ENCODE measurements at places on chromosomes 4 and X. TPM values are rescaled to one million over a fixed set of nuclear protein-coding genes. Genes with fewer than 3 reads are reported as not detected.

The CYLC1 gene
- not detected for total RNA-seq

DNA sequence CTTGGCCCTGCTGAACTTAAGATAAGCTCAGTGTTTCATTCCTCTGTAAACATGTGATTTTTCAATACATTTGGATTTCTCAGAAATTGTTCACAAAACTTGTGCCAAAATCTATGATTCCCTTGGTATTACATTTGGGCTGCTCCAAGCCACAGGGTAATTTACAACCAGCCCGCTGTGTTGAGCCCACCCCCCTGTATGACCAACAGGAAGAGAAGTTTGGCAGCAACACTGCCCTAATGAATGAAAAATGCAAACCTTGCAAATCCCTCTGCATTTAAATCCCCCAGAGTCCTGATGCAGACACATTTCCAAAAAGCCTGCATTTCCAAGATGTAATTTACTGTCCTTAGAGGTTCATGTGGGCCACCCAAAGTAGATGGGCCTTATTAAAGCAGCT lies 34.1 kb upstream of the GAB1 start:
- no peak overlapping the region for H3K4me3 ChIP-seq
- no peaks in the 10 kb centered on the region for H3K27me3 ChIP-seq
- no peaks in the 10 kb centered on the region for H3K4me1 ChIP-seq
- no peak overlapping the region for H3K27ac ChIP-seq
- DNase-seq: no peak

The FAM9C gene
- not detected for total RNA-seq

DNA sequence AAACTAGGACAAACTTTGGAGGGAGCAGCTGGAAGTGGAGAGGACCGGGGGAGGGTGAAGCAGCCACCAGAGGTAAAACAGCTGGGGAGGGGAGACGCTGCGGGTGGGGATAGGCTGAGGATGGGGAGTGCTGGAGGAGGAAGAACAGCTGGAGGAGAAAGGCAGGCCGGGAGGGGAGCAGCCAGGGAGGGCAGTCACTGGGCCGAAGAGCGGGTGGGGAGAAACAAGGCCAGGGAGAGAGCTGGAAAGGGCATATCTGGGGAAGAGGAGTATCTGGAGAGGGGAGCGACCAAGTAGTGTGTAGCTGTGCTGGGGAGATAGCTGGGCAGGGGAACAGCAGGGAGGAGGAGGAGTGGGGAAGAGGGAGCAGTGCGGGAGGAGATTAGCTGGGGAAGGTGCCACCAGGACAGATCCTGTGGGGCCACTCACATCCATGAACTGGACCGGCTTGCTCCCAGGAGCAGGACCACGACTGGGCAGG lies 2.7 kb downstream of the SLC38A5 start:
- no peak for DNase-seq
- no peak overlapping the region for H3K4me3 ChIP-seq
- H3K27ac ChIP-seq: no peak overlapping the region
- H3K27me3 ChIP-seq: peaks cover 30% of the 10 kb centered on the region
- no peaks in the 10 kb centered on the region for H3K36me3 ChIP-seq
- peaks cover 6% of the 10 kb centered on the region for H3K4me1 ChIP-seq

DNA sequence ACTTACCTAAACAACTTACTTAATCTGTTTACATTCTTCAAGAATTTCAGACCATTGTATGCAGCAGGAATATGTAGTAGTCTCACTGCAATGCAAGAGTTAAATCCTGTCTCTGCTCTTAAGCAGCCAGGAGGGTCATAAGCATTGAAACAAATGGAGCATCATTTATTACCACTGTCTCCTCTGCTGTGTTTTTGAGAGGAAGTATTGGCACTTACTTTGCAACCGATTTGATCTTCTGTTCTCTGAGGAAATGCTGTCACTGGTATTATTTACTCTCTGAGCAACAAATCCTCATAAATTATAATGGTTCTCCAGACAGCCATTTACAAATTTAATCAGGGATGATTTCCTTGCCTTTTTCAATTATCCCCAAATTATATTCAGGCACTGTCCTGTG lies 1367.1 kb downstream of the STIM2 start:
- no peaks in the 10 kb centered on the region for H3K27me3 ChIP-seq
- H3K36me3 ChIP-seq: no peaks in the 10 kb centered on the region
- H3K4me3 ChIP-seq: no peak overlapping the region
- H3K27ac ChIP-seq: no peak overlapping the region
- DNase-seq: no peak

GRCh38 chr4:172344308-172344938 lies 531.2 kb downstream of the GALNTL6 start:
- H3K4me3 ChIP-seq: no peak overlapping the region
- DNase-seq: no peak
- H3K27me3 ChIP-seq: no peaks in the 10 kb centered on the region
- H3K27ac ChIP-seq: no peak overlapping the region

The PNMA5 gene
- total RNA-seq: not detected

DNA sequence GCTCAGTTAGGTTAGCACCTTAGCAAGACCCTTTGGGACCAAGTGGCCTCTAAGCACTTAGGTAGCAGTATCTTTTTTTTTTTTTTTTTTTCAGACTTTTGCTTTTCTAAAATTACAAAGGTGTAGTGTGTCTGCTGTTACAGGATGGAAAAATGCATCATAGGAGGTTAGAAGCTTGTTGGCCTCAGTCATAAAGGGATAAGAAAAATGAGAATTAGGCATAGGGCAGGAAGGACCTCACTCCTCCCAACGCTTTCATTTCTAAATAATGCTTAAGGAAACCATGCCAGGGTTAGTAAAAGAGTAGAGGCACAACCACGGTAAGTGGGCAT lies 148.4 kb upstream of the PLAC1 start:
- peak overlapping the region; percentile 81 for H3K4me3 ChIP-seq
- peaks cover 1% of the 10 kb centered on the region for H3K36me3 ChIP-seq
- DNase-seq: no peak

GRCh38 chr4:152115794-152116193 lies 355.0 kb upstream of the GATB start:
- DNase-seq: no peak
- H3K36me3 ChIP-seq: no peaks in the 10 kb centered on the region
- H3K4me1 ChIP-seq: no peaks in the 10 kb centered on the region

The APLN gene
- total RNA-seq: 0.14 TPM

- no peaks in the 10 kb centered on the region for H3K36me3 ChIP-seq
- H3K27ac ChIP-seq: no peak overlapping the region
- H3K4me1 ChIP-seq: no peaks in the 10 kb centered on the region
- no peak overlapping the region for H3K4me3 ChIP-seq
- DNase-seq: no peak
Observed at GRCh38 chrX:68193234-68193633, 240.1 kb downstream of the OPHN1 start.

GRCh38 chrX:6678313-6678712 lies 143.4 kb upstream of the VCX3A start:
- DNase-seq: no peak
- H3K4me3 ChIP-seq: no peak overlapping the region
- no peak overlapping the region for H3K27ac ChIP-seq
- H3K4me1 ChIP-seq: peaks cover 16% of the 10 kb centered on the region

GRCh38 chr4:25861951-25862410 lies 807 bp downstream of the SEL1L3 start:
- H3K4me1 ChIP-seq: peaks cover 22% of the 10 kb centered on the region
- H3K27ac ChIP-seq: peak overlapping the region; percentile 94
- no peak for DNase-seq
- peaks cover 2% of the 10 kb centered on the region for H3K36me3 ChIP-seq
- H3K27me3 ChIP-seq: peaks cover 14% of the 10 kb centered on the region

- DNase-seq: no peak
- no peaks in the 10 kb centered on the region for H3K36me3 ChIP-seq
- H3K27ac ChIP-seq: no peak overlapping the region
- H3K4me3 ChIP-seq: no peak overlapping the region
- H3K27me3 ChIP-seq: peaks cover 2% of the 10 kb centered on the region
- H3K4me1 ChIP-seq: no peaks in the 10 kb centered on the region
Observed at GRCh38 chr4:1500966-1501753, 94.9 kb upstream of the NKX1-1 start.

DNA sequence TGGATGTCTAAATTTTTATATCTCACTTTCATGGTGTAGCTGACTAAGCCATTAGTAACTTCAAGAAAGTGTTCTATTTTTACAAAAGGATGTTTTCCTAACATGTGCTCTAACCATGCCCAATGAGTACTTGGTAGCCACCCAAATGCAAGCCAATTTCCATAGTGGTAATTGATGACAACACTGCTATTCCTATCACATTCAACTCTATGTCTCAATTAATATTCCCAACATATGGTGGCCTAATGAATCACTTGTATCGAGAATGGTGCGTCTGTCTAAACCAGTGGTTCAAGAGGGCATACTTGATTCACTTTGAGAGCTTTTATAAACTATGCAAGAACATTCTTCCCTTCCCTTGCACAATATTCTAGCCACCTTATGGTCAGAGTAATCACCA lies 112.9 kb upstream of the GPRIN3 start:
- H3K36me3 ChIP-seq: no peaks in the 10 kb centered on the region
- H3K27me3 ChIP-seq: no peaks in the 10 kb centered on the region
- no peaks in the 10 kb centered on the region for H3K4me1 ChIP-seq

DNA sequence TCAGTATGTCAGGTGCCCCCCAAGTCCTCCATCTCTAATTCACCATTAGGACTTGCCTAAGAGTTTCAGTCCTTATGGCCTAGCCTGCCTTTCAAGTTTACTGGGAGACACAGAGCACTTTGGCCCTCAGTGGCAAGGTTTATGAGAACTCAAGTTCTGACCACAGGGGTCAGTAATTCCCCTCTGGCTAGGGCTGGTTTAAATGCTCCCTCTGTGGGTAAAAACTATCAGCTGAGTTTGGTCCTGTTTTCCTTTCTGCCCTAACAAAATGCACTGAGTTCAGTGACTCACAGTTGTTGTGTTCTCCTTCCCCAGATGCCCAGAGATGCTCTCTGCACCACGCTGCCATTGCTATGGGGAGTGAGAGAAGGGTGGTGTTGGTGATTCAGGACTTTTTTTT lies 163.2 kb downstream of the RELL1 start:
- H3K4me1 ChIP-seq: peaks cover 1% of the 10 kb centered on the region
- H3K27ac ChIP-seq: no peak overlapping the region
- peaks cover 10% of the 10 kb centered on the region for H3K36me3 ChIP-seq
- H3K27me3 ChIP-seq: no peaks in the 10 kb centered on the region

DNA sequence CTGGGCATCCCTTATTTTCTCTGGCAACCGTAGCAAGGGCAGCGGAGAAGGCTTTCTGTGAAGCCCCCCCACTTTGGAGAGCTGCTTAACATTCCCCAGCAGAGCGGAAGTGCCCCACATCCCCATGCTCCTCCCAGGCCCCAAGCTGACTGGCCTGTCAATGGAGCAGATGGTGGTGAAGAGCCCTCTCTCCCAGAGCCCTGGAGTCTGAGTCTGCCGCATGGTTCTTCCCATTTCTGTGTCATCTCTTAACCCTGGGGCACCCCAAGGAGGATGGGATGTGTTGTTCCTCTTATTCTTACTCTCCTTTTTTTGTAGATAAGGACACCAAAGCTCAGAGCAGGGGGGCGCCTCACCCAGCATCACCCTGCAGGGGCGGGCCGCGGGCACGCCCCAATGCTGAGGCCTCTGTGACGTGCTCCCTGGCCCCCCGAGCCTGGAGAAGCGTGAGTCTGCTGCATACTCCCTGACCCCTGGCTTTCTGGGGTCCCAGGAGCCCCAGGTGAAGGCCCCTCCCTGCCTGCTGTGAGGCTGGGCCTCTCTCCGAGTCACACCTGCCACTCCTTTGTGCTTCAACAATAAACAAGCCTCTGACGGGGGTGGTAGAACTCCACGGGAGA lies 35.9 kb downstream of the ADRA2C start:
- H3K36me3 ChIP-seq: no peaks in the 10 kb centered on the region
- H3K4me1 ChIP-seq: peaks cover 4% of the 10 kb centered on the region
- H3K4me3 ChIP-seq: no peak overlapping the region
- H3K27me3 ChIP-seq: peaks cover 19% of the 10 kb centered on the region
- H3K27ac ChIP-seq: no peak overlapping the region

DNA sequence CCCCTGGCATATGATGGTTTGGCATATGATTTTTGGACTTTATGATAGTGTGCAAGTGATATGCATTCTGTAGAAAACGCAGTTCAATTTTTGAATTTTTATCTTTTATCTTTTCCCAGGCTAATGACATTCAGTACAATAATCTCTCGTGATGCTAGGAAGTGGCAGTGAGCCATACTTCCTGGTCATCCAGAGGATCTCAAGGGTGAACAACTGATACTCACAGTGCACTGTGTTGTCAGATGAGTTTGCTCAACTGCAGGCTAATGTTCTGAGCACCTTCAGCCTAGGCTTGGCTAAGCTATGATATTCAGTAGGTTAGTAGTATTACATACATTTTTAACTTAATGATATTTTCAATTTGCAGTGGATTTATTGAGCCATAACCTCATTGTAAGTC lies 405.3 kb downstream of the PCDH7 start:
- peaks cover 6% of the 10 kb centered on the region for H3K27me3 ChIP-seq
- no peak overlapping the region for H3K4me3 ChIP-seq
- no peak for DNase-seq
- no peaks in the 10 kb centered on the region for H3K36me3 ChIP-seq

Measured in progenitor cell of endocrine pancreas (in vitro differentiated cells).